ENCODE measurements at places on chromosomes 12 and 14.

GRCh38 chr12:78818487-78818886, 46.1 kb upstream of the SYT1 start:
- DNase-seq: no peak

GRCh38 chr12:3885277-3886094, 12.3 kb upstream of the PARP11 start:
- DNase-seq: no peak

DNA sequence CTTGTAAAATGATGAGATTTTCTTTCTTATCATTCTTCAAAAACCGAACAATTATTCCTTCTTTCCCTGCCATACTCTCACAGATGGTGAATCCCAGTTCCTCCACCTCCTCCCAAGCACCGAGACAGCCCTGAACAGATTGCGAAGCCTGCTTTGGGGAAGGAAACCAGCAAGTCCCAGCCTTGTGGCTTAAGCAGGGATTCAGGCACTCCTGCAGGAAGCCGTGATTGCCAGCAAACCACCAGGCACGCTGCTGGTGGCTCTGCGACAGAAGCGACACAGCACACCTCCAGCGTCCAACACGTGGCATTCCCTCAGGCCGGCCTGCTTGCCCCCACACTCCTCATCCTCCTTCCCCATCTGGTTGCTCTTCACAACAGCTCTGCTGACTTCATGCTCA, 237.7 kb downstream of the GXYLT1 start:
- DNase-seq: no peak

- DNase-seq: no peak
These were observed 499.3 kb upstream of the TMEM132C start for GRCh38 chr12:127767656-127768055.

DNA sequence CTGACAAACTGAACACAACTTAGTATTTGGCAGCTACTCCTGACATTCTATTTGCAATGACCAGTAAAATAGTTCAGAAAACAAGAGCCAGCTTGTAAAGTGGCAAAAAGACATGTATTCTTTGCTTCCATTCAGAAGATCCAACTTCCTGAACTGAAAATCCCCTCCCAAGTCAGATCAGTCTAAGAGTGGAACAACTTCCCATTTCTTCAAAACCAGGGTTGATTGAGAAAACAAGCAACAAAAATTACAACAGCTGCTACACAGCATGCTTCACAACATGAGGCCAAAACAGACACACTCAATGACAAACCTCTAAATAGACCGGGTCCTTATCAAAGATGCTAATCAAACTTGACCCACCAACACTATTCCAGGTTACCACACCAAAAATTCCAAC, 40.3 kb downstream of the CIT start:
- no peak for DNase-seq

DNA sequence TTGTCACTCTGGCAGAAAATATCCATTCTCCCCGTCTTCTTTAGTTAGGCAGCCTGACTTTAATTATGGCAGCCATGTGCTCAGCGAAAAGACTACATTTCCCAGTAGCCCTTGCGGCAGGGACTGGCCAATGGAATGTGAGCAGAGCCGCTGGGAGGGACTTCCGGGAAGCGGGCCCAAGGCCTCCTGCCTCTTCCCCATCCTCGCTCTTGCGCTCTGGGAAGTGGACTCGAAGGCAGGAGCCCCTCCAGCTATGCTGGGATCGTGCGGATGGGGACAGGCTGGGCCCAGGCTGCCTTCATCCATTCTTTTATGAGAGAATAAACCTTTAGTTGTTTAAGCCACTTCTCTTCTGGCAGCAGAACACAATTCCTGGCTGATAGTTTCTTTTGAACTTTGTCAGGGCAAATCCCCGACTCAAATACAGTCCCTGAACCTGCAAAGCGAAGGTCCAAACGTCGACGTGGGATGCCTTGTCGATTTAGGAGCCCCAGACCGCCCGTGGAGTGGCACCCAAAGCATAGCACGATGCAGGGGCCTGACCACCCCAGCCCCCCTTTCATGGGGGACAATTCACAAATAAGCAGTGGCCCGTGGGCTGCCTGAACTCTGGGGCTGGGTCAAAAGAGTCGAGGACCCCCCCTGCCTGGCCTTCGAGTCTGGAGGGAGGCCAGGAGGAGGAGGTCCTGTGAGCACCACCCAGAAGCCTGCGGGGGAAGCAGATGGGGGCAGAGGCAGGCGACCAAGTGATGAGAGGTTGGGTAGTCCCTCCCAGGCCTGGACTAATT, 15.6 kb upstream of the LRTM2 start:
- DNase-seq: peak; percentile 87

GRCh38 chr12:57753756-57754337, 1.1 kb upstream of the MARCHF9 start:
- no peak for DNase-seq

DNA sequence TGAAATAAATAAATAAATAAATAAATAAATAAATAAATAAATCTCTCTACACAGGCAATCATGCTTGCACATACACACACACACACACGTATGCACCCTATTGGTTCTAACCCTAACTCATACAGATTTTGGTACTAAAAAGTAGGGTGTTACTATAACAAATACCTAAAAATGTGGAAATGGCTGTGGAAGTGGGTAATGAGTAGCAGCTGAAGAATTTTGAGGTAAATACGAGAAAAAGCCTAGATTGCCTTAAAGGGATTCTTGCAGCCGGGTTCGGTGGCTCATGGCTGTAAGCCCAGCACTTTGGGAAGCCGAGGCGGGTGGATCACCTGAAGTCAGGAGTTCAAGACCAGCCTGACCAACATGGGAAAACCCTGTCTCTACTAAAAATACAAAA, 15.7 kb upstream of the SLC2A3 start:
- DNase-seq: no peak

DNA sequence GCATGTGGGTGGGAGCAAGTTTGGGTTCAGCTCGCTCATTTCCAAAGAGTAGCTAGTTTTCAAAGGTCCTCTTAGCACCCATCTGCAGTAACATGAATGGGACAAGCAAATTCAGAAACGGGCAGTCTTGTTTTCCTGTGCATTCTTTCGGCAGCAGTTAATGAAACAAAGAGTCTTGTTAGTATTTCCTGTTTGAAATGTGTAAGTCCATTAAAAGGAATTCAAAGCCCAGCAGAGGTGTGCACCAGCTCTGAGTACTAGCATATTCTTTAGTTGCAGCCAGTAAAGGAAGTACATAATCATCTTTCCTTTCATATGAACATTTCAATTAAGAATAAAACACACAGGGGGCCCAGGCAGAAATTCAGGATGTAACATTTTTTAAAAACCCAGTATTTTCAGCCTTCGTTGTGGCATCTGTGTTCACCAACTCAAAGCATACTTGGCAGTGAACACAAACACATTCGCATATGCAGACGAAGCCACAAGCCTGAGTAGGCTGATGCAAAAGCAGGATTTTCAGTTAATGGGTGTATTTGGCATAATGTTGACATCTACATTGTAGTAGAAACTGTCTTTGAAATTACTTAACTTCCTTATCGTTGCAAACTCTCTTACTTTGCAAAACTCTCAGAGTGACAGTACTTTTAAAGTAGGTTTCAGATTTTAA, 570.0 kb upstream of the FLRT2 start:
- DNase-seq: no peak

- no peak for DNase-seq
These were observed 71.8 kb downstream of the LRP6 start for GRCh38 chr12:12195081-12195480.

GRCh38 chr14:68079941-68080697, 260.5 kb downstream of the RAD51B start:
- no peak for DNase-seq

- DNase-seq: no peak
These were observed 12.3 kb downstream of the BTBD7 start for GRCh38 chr14:93320489-93320888.

DNA sequence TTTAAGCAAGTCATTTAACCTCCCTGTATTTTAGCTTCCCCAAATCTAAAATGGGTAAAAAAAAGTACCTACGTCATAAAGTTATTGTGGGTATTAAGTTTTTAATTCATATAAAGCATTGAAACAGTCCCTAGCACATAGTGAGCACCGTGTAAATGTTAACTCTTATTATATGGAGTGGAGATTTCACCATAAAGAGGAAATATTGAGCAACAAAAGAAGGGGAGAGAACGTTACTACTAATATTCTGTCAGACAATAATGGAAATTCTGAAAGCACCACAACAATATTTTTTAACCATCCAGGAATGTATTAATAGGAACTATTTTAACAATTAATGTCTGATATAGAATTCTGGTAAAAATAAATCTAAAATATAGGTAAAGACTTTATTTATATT, 7.8 kb upstream of the CD163L1 start:
- DNase-seq: no peak

GRCh38 chr12:19412844-19413243, 26.4 kb upstream of the AEBP2 start:
- DNase-seq: no peak

DNA sequence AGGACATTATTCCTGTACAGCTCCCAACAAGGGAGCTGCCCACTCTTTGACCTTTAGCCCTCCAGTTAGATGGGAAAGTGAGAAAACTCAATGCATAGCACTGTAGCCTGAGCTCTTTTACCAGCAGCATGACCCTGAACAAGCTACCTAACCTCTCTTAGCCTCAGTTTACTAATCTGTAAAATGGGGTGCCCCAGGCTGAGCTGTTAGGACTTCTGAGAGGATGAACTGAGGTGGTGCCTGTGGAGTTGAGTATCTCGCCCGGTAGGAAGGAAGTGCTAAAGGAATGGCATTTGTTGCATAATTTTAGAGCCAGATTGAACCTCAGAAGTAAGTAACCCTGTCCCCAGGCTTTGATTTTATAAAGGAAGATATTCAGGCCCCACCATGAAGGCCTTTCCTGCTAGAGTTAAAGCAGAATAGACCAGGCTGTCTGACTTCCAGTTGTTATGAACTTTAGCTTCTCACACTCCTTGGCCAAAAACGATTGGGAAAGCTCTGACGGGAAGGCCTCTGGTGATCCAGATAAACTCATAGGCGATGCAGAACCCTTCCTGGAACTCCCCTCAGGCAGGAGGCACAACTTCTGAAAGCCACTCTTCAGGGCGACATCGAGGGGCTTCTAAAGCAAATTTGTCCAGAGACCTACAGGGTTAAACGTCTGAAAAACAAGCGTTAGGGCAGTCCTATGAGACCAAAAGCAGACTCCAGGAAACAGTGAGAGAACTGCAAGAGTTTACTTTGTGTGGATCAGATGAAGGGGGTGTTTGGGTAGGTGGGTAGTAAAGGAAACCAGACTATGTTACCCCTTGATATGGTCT, 2.5 kb upstream of the SERPINA10 start:
- no peak for DNase-seq

GRCh38 chr12:113184098-113184899, 979 bp downstream of the DDX54 start:
- no peak for DNase-seq

- DNase-seq: no peak
These were observed 191.0 kb upstream of the FLRT2 start for GRCh38 chr14:85338895-85339294.

- DNase-seq: no peak
These were observed 6.0 kb upstream of the DAZAP2 start for GRCh38 chr12:51232642-51233041.

GRCh38 chr14:106174206-106174605, 647.8 kb downstream of the TMEM121 start:
- peak; percentile 37 for DNase-seq

DNA sequence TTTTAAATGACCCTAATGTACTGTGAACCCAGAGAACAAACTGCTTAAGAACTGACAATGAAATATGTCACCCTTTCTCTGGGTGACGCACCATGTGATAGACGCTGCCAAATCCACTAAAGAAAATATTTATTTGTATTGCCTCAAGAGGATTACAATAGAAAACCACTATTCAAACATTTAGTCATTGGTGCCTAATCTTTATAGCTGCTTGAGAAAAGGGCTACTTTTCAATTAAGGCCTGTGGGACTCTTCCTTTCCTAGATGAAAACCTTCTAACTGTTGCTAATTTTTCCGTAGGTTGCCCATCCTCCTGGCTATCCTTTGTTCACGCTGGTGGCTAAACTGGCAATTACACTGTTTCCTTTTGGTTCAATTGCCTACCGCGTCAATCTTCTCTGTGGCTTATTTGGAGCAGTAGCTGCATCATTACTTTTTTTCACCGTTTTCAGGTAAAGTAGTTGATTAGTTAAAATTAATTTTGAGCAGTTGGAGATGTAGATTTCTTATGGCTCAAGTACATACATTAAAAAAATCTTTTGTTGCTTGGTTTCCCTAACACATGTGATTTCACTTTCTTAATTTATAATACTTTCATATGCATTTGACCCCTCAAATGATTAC, 6.0 kb downstream of the TMEM260 start:
- no peak for DNase-seq

DNA sequence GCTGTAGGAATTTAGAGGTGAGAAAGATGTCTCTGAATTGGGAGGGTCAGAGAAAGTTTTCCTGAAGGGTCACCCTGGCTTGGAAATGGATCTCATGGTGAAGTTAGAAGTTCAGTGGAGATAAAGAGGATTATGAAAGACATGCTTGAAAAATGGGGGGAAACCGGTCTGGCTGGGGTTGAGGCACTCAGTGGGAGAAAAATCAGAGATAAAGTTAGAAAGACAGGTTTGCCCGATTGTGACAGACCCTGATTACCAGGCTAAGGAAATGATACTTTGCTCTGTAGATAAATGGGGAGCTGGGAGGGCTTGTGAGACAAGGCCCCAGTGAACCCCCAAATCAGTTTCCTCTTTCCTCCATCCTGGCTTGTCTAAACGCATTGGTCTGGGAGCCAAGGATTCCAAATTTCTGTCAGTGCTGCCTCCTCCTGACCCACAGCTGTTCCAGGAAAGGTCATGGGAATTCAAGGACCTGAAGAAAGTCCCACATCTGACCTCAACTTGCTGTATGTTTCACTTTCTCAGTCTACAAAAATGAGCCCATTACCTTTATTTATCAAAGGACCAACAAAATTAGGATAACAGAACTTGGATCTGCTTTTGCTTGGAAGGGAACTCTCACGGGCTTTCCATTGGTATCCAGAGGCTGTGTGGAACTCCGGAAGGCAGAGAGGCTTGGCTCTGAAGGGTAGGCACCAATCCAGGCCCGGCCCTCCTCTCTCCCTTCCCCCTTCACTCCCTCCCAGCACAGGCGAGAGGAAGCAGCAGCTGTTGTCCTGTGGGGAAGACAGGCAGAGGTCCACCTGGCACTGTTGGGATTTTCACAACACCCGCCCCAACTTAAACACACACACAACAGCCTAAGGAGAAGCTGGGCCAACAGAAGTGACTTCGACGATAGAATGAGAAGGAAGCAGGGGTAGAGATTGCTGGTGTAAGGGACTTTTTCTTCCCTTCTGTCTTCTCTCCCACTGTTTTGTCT, 3.4 kb upstream of the RNASE7 start:
- DNase-seq: no peak

DNA sequence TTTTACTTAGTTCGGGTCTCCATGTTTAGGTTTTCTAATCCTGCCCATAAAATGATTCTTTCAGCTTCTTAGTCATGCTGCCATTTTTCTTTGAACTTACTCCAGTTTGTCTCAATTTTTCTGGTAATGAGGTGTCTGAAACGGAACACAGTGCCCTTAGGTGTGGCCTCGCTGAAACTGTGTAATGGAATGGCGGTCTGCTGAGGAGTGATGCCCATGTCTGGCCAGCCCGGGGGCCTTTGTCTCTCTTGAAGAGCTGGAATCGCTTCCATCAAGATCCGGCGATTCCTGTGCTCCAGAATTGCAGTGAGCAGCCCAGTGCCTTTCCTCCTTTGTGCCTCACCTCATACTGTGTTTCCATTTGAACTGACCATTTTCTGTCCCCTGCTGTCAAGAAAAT, 112.5 kb downstream of the FBXL14 start:
- no peak for DNase-seq
